ENCODE measurements at places on chromosomes 1 and 21.

- no peak for DNase-seq
Observed at GRCh38 chr21:39727401-39728120, 17.4 kb upstream of the IGSF5 start.

DNA sequence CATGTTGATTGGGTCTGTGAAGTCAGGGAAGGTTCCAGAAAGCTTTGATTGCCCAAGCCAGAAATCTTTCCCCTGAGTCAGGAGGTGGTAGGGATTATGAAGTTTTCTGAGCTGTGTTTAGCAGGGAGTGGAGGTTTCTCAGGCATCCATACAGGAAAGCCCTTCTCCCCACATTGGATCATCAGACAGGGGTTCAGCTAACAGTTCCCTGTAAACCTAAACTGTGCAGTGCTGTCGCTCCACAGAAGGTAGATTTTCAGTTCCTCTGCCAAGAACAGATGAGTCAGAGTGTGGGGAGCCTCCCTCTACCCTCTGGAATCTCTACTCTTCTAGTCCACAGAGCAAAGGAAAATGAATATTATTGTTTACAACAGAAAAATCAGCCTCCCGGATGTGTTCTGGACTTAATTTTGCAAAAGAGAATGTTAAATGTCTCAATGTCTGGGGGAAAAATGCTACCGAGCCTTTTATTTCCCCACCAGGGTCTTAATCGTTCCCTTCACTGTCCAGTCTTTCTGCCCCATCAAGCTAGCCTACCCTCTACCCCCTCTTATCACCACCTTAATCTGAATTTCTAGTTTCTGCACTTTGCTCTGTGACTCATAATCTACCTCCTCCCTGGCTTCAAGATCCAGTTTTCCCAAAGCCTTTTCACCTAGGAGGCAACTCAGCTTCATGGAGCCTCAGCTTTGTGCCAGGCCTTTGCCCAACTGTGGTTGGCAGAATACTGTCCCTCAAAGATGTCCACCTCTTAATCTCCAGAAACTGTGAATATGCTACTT is 355.6 kb downstream of the PRDM2 start:
- no peak for DNase-seq

DNA sequence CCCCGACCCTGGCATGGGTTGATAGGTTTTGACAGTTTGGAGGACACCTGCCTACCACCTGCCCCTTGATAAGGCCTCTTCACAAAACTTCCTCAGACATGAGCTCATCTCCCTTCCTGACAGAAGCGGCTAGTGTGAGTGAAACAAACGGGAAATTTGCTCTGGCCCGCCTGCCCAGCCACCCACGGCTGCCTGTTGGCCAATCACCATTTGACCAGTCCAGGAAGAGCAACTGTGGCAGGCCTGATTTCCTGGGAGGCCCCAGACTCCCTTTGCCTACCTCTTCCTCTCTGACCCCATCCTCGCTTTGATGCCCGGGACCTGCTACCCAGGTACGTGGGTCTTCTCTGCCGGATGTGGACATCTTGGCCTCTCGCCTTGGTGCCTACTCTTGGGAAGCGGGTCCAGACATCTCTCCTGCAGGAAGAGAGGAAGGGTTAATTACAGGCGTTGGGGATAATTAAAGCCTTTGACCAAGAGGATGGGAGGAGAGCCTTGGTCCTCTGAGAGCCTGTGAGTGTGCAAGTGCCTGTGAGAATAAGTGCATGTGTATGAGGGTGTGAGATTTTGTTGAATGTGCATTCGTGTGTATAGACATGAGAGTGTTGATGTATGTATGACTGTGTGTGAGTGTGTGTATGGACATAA is 1.1 kb upstream of the EPHA2 start:
- no peak for DNase-seq

DNA sequence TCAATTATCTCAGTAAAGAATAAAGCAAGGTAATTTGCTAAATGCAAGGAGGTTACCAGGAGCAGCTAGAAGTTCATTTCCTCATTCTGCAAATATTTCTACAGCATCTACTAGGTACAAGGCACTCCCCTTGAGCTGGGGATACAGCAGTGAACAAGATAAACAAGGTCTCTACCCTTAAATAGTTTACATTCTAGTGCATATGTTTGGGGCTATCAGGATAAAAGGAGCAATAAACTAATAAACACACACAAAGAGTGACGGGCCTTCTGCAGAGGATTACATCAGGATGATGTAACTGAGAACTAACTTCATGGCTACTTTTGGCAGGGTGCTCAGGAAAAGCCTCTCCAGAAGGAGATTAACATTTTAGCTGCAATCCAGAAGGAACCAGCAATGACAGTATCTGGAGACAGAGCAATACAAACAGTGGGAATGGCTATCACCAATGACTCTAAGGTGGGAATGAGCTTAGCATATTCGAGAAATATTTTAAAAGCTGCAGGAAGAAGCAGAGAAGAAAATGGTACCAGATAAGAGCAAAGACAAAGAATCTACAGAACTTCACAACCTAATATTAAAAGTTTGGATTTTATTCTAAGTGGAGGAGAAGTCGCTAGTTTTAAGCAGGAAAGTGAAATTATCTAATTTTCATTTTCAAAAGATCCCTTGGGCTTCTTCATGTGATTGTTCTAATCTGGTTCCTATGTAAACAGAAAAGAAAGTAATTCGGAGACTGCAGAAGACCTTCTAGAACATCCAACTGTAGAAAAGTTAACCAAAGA is 25.8 kb downstream of the TP53BP2 start:
- DNase-seq, result no peak

GRCh38 chr1:191043066-191043465 is 565.4 kb upstream of the BRINP3 start:
- DNase-seq, result no peak

GRCh38 chr1:110888049-110888448 is 15.1 kb downstream of the CD53 start:
- no peak for DNase-seq

DNA sequence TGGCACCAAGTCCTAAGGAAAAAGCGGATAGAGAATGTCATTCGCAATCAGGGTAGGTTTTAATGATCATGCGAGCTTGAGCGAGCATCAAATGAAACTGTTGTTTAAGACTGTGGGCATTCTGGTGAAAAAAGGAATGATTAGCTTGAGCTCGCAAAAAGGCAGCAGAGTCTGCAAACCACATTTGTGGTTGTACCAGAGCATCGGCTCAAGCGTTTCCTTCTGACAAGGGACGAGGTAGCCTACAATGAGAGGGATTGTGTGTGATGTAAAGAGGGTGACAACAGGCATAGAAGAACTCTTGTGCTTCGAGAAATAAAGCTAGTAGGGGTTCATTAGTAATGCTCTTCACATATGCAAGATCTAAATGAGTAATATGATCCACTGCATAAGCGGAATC is 11.1 kb upstream of the CD48 start:
- no peak for DNase-seq

GRCh38 chr1:228176461-228177182 is 11.0 kb downstream of the IBA57 start:
- DNase-seq, result no peak

GRCh38 chr1:214422137-214422671 is 129.2 kb downstream of the PTPN14 start:
- DNase-seq, result peak; percentile 71

DNA sequence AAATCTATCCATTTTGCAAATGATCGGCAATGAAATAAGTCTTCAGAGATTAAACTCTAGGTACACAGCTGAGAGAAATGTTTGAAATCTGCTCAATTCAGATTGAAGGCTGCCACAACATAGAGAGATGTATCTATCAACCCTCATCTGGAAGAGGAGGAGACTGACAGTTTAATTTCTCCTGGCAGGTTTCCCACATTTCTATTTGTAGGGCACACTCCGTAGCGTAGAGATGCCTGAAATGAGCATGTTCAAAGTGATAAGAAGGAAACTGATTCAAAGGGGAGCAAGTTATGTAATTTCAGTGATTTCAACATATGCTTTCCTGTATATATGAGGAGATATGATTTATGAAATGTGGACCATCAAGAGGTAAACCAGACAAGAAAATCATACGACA is 44.1 kb downstream of the NIBAN1 start:
- DNase-seq, result no peak

GRCh38 chr1:205356440-205357139 is at the start of gene KLHDC8A:
Gene KLHDC8A (minus strand): TSS chr1:205356922. CDS start chr1:205343604, 13,318 bp downstream.
- DNase-seq, result no peak

- no peak for DNase-seq
Observed at GRCh38 chr1:214404154-214404553, 123.2 kb downstream of the SMYD2 start.
